Right renal cortex interstitium (tissue), 3 donors: ENCODE measurements at places on chromosomes 5 and 9. TPM values are rescaled to one million over a fixed set of nuclear protein-coding genes. Genes with fewer than 3 reads are reported as not detected.

PCDHGA7 gene
- 2.3 TPM for polyA plus RNA-seq

ROPN1L gene
- 0.78 TPM for polyA plus RNA-seq

FOXD4L5 gene
- polyA plus RNA-seq: 0.23 TPM

ECM2 gene
- polyA plus RNA-seq: 16.1 TPM

LRRC19 gene
- polyA plus RNA-seq: 13.4 TPM

GLE1 gene
- 31.8 TPM for polyA plus RNA-seq

ERCC6L2 gene
- polyA plus RNA-seq: 55.7 TPM

TOR1A gene
- 44.1 TPM for polyA plus RNA-seq

ARHGEF37 gene
- polyA plus RNA-seq: 5.6 TPM

FCHSD1 gene
- polyA plus RNA-seq: 10.1 TPM

LCN9 gene
- polyA plus RNA-seq: not detected

MZB1 gene
- 0.38 TPM for polyA plus RNA-seq

IFNA21 gene
- polyA plus RNA-seq: not detected

PCDHB4 gene
- 1.9 TPM for polyA plus RNA-seq

PPIC gene
- polyA plus RNA-seq: 43.8 TPM

- no peak for DNase-seq
Observed at GRCh38 chr5:134570886-134571285, 45.4 kb downstream of the JADE2 start.

- DNase-seq: no peak
Observed at GRCh38 chr5:175340180-175340579, 103.8 kb downstream of the DRD1 start.

- DNase-seq: no peak
Observed at GRCh38 chr9:134267881-134268724, 58.2 kb upstream of the RXRA start.

- no peak for DNase-seq
Observed at GRCh38 chr5:138276402-138277054, 2.1 kb upstream of the GFRA3 start.

DNA sequence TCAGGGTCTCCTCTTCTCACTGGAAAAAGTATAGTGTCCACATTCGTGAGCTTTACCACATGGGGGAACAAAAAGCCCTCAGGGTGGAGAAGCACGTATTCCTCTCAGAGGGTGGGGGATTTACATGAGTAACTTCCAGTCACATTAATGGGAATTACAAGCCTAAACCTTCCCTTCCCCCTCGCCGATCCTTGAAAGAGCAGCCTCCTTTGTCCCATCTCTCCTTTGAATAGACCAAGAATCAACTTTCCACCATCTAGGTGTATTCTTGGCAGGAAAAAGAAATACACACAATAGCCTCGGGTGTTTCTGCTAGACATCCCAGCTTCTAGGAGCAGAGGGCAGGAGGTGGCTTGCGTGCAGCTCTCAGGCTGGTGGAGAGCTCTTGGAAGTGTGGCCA, 144.4 kb downstream of the ZNF462 start:
- no peak for DNase-seq

GRCh38 chr5:143362664-143363227, 40.7 kb downstream of the NR3C1 start:
- DNase-seq: no peak

GRCh38 chr5:120655828-120656435, 191.8 kb downstream of the PRR16 start:
- no peak for DNase-seq

DNA sequence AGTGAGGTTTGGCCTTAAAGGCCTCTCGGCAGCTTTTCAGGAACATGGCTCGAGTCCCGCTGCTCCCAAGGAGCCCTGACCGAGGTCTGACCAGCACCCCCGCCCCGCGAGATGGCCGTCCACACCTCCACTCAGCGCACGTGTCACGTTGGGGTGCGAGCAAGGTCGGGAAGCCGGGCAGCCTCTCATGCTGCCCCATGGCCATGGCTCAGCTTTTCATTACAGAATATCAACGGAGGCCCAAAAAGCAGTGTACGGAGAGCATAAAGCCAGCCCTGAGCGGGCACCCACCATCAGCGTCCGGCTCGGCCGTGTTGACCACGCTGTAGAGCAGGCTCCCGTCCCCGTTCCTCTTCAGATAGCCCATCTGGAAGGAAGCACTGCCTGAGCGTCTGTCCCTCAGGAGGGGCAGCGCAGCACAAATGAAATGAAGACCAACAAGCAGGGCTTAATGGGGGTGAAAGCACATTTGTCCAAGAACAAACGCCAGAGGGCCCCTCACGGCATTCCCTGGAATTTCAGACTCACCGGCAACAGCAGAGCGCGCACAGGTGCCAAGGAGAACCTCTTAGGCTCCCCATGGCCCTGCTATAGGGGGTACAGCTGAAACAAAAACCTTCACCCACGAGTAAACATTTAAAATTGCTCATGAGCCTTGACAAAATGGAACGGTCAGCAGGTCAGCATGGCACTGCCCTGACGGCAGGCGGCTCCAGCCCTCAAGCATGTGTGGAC, 11.6 kb downstream of the BRD9 start:
- no peak for DNase-seq

- DNase-seq: no peak
Observed at GRCh38 chr9:118643118-118643517, 726.1 kb downstream of the BRINP1 start.

- no peak for DNase-seq
Observed at GRCh38 chr5:90854169-90854568, 295.6 kb downstream of the ADGRV1 start.

- no peak for DNase-seq
Observed at GRCh38 chr5:168843277-168844015, 264.3 kb upstream of the PANK3 start.

DNA sequence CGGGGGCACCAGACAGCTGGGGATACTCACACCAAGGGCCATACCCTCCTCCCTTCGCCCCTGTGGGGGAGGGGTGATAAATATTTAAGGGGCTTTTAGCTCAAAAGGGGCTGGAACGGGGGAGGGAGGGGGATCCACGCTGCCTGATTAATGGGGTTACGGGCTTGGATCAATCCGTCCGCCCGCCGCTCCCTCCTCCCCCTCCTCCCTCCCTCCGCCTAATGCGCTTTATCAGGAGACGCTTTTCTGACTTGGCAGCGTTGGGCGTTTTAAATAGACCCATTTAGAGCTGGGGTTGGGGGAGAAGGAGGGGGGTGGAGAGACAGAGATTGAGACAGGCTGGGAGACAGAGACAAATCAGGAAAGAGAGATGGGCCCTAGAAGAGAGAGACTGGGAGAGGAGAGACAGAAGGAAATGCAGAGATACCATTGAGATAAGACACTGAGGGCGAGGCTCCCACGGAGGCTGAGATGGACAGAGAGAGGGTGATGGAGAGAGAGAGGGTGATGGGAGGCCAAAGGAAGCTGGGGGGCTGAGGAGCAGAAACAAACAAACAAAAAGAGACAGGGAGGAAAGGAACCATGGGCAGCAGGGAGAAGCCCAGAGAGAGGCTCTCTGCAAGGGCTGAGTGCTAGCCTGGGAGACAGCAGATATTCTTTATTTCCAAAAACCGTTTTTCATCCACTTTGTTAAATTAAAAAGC, 10.3 kb downstream of the CNTFR start:
- DNase-seq: no peak

DNA sequence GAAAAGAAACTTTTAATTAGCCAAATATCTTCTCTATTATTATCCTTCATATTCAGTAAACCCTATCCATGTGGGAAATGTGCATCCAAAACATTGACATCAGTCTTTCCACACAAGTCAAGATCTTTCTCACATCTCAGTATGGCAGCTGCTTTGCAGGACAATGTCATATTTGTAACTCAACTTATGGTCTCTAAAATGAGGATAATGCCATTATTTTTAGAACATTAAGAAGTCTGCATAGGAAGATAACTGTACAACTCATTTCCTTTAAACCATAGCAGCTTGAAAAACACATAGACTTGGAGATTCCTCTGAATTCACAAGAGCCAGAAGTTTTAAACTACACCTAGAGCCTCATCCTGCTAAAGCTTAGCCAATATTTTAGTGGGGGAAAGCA, 43.7 kb downstream of the MCTP1 start:
- no peak for DNase-seq

- no peak for DNase-seq
Observed at GRCh38 chr5:66010476-66010875, 84.1 kb downstream of the ERBIN start.

GRCh38 chr5:168193493-168194250, 97.8 kb upstream of the WWC1 start:
- DNase-seq: no peak

GRCh38 chr5:44885903-44886302, 77.2 kb downstream of the MRPS30 start:
- no peak for DNase-seq

DNA sequence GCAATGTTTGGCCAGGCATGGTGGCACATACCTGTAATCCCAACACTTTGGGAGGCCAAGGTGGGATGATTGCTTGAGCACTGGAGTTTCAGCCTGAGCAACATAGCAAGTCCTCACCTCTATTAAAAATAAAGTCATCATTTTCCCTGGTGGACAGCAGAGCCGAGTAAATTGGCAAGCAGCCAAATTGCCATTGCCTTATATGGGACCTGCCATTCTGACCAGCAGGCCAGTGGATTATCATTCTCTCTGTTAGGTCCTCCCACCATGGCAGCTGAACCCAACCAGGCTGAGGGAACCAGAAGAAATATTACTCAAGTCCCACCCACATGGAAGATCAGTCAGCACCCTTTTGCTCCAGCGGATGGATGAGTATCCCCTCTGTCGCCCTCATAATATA, 1829.9 kb downstream of the EFNA5 start:
- DNase-seq: no peak

- no peak for DNase-seq
Observed at GRCh38 chr5:5710471-5710870, 288.0 kb downstream of the ICE1 start.

- DNase-seq: no peak
Observed at GRCh38 chr9:129547063-129547462, 73.8 kb downstream of the C9orf50 start.

DNA sequence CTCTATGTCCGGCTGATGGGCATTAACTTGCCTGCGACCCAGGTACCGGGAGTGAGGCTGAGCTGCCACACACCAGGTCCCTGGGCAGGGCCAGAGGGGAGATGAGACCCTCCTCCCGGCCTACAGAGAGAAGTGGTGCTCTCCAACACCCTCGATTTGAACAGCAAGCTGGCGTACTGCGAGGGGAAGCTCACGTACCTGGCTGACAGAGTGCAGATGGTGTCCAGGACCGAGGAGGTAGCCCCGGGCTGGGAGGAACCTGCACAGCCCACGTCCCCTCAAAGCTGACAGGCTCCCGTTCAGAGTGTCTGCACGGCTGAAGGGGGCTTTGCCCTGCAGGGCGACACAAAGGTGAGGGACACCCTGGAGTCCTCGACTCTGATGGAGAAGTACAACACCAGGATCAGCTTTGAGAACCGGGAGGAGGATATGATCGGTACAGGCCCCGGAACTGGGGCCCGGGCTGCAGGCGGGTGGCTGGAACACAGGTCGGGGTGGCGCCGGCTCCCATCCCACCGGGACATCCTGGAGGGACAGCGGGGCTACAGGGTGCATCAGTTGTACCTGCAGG, 1.0 kb upstream of the RABL6 start:
- DNase-seq: no peak

DNA sequence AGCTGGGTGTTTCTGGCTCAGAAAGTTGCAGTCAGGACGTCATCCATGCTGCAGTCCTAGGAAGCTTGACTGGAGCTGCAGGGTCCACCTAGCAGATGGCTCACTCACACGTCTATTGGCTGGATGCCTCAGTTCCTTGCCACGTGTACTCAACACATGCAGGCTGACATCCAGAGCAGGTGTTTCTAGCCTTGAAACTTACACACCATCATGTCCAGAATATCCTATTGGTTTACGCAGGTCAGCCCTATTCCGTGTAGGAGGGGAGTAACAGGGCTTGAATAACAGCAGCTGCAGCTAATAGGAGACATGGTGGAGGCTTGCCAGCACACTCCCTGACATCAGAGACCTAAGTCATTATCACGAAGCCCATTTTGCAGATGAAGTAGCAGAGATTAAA, 473.5 kb downstream of the ACTL7B start:
- DNase-seq: no peak

DNA sequence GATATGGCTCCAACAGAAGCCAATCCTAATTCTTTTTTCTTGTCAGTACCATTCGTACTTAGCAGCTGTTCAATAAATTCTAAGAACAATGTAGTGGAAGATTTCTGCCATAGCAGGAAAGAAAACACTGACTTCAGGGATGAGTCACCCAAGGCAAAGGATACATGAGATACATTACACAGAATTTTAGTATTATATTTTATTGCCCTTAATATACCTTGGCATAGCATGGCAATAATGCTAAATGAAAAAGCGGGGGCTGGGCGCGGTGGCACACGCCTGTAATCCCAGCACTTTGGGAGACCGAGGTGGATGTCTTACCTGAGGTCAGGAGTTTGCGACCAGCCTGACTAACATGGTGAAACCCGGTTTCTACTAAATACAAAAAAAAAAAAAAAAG, 619.1 kb upstream of the DAB2 start:
- DNase-seq: no peak

DNA sequence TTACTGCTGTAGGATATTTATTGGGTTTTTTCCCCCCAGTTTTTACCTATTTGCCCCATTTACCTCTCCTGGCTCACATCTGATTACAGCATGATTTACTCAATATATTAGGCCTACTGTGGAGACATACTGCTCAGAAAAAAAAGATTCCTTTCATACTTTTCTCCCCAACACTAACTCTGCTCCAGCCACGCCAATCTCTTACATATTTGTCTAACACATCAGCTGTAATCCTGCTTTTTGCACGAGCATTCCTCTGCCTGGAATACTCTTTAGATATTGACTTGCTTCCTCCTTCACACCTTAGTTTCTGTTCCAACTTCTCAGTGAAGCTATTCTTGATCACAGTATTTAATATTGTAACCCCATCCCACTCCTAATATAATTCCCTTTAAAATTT, 158.1 kb upstream of the VCAN start:
- no peak for DNase-seq

DNA sequence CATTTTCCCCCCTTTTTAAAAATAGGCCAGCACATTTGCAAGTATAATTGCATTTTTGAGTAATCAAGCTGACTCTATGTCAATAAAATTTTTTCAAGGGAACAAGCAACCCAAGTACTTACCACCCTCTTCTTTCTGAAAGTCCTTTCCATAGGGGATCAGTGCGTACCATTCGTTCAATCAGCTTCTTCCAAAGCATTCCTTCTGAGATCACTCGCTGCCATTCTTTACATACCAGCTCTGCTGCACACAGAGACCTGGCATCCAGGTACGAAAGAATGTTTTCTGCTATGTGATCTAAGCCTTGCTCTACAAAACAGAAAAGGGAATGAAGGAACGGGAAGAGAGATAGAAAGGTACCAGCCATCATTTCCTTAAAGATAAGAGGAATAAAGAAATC, 106.6 kb downstream of the FBXW11 start:
- DNase-seq: no peak

- no peak for DNase-seq
Observed at GRCh38 chr5:3801967-3802366, 206.3 kb downstream of the IRX1 start.
